Muscle of leg (tissue), 16 donors: ENCODE measurements at places on chromosomes 11 and 22. TPM values are rescaled to one million over a fixed set of nuclear protein-coding genes. Genes with fewer than 3 reads are reported as not detected.

GRCh38 chr22:39616051-39616450 lies 45.5 kb downstream of the CACNA1I start:
- no peak overlapping the region for H3K27ac ChIP-seq
- H3K27me3 ChIP-seq: peaks cover 16% of the 10 kb centered on the region
- DNase-seq: no peak
- H3K4me1 ChIP-seq: peaks cover 7% of the 10 kb centered on the region
- no peak overlapping the region for H3K4me3 ChIP-seq

DNA sequence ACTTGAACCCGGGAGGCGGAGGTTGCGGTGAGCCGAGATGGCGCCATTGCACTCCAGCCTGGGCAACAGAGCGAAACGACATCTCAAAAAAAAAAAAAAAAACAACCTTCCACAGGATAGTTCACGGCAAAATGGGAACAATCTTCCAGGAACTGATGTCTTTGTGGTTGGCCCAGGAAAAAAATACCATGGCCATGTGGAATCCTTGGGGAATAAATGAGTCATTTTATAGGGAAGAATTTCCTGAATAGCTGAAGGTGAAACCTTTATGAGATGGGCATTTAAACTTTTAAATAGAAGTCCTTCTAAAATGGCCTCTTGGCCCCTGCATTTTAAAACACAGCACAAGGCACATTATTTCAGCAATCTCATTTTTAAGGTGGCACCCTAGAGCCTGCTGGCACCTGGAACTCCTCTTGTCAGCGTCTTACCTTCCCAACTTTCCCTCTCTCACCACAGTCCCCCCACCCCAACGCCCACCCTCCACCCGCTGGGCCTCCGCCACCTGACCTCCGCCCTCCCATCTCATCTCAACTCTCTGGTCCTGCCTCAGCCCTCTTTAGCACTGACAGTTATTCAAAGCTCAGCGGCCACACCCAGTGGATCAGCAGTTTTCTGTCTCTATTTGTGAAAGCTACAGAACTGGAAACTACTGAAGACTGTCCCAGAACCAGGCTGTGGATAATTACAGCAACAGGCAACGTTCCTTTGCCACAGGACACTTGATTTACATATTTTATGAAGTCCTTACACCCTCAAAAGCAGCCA lies 43.1 kb downstream of the SCGB1A1 start:
- H3K36me3 ChIP-seq: no peaks in the 10 kb centered on the region
- H3K27me3 ChIP-seq: no peaks in the 10 kb centered on the region
- H3K4me3 ChIP-seq: no peak overlapping the region
- H3K4me1 ChIP-seq: no peaks in the 10 kb centered on the region

DNA sequence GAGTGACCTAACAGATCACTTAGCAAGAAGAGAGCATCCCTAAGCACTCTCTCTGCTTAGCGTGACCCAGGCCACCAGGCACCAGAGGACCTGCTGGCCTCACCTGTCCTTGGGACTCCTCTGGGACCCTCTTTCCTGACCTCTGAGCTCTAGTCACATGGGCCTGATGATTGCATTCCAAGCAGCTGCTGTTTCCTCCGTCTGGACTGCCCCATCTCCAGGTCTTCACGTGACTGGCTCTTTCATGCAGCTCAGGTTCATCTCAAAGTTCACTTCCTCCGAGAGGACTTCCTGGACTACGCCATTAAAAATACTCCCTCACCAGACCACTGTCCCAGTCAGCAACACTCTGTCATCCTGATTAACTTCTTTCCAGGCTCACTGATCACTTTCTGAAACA lies 2.9 kb downstream of the MMP20 start:
- no peak for DNase-seq
- H3K4me3 ChIP-seq: no peak overlapping the region
- H3K4me1 ChIP-seq: no peaks in the 10 kb centered on the region
- H3K27me3 ChIP-seq: no peaks in the 10 kb centered on the region
- H3K36me3 ChIP-seq: no peaks in the 10 kb centered on the region
- no peak overlapping the region for H3K27ac ChIP-seq

DNA sequence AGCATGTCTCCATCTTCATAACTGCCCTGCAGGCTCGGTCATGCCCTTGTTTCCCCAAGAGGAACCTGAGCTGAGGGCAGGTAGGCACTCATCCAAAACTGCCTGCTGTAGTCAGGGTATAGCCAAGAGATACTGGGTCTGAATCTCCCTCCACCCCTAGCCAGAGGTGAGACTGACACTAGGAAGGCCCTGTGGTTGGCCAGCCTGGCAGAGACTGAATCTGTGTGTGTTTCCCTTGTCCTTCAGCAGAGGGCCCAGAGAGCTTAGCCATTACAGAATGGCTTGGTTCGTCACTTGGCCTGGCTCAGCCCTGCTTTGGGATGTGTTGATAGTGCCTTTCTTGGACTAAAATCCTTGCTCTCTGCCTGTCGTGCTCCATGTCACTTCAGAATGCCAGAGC lies 79.3 kb upstream of the SUSD2 start:
- H3K36me3 ChIP-seq: peaks cover 48% of the 10 kb centered on the region
- H3K27ac ChIP-seq: no peak overlapping the region
- DNase-seq: no peak
- no peak overlapping the region for H3K4me3 ChIP-seq

Gene FAT3
- total RNA-seq: 6.2 TPM

Gene MMP8
- 0.13 TPM for total RNA-seq

DNA sequence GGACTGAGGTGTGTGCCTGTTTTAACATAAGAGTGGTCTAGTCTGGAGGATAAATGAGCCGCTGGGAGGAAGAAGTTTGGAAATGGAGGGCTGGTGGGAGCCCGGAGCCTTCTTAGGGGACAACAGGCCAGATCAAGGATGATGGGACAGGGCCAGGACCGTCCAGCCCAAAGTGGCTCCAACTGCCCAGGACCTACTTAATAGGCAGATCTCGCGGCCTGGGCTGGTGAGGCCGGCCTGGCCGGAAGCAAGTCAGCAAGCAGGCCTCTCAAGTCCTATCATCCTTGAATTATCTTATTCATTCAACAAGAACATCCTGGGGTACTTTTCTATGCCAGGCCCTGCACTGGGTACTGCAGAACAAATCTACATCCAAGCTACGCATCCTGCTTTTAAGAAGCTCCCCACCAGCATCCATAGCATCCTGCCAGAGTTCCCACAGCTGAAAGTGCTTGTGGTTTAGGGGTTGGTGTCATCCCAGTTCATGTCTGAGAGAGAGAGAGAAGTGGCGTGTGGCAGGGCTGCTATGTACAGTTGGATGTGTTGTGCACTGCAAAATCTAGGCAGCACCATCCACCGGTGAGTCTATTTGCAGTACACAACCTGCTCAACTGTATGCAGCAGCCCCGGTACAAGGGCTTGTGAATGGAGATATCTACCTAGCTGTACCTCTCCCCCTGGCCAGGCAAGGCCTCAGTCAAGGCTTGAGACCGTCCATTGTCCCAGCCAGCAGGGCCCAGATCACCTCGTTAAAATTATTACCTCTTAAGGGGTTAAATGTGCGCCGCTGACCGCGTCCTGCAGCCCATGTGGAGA lies 82.1 kb downstream of the FBLN1 start:
- H3K4me3 ChIP-seq: no peak overlapping the region
- no peak for DNase-seq
- H3K36me3 ChIP-seq: peaks cover 3% of the 10 kb centered on the region

DNA sequence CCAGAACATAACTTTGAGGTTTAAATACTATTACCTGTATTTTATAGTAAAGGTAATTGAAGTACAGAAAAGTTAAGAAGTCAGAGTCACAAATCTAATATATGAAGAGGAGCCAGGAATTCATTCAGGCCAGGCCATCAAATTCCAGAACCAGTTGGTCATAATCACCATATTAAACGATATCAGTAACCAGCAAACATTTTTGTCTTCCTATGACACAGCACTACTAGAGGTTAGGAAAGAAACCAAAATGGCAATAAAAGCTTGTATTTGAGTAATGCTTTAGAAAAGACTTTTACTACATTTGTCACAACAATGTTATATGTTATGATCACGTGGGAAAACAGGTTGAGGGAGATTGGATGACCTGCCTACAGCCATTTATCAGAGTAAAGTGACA lies 62.2 kb downstream of the DKK3 start:
- no peak overlapping the region for H3K27ac ChIP-seq
- H3K36me3 ChIP-seq: peaks cover 24% of the 10 kb centered on the region
- H3K27me3 ChIP-seq: no peaks in the 10 kb centered on the region
- no peak for DNase-seq
- H3K4me1 ChIP-seq: no peaks in the 10 kb centered on the region

- no peak overlapping the region for H3K4me3 ChIP-seq
- no peak for DNase-seq
- no peaks in the 10 kb centered on the region for H3K36me3 ChIP-seq
- H3K27ac ChIP-seq: no peak overlapping the region
- no peaks in the 10 kb centered on the region for H3K27me3 ChIP-seq
- peaks cover 2% of the 10 kb centered on the region for H3K4me1 ChIP-seq
Observed at GRCh38 chr11:71311928-71312510, 59.6 kb upstream of the SHANK2 start.

- no peaks in the 10 kb centered on the region for H3K27me3 ChIP-seq
- H3K27ac ChIP-seq: no peak overlapping the region
- H3K36me3 ChIP-seq: peaks cover 42% of the 10 kb centered on the region
- no peak overlapping the region for H3K4me3 ChIP-seq
- no peak for DNase-seq
Observed at GRCh38 chr11:69057236-69057635, 8.5 kb downstream of the TPCN2 start.

DNA sequence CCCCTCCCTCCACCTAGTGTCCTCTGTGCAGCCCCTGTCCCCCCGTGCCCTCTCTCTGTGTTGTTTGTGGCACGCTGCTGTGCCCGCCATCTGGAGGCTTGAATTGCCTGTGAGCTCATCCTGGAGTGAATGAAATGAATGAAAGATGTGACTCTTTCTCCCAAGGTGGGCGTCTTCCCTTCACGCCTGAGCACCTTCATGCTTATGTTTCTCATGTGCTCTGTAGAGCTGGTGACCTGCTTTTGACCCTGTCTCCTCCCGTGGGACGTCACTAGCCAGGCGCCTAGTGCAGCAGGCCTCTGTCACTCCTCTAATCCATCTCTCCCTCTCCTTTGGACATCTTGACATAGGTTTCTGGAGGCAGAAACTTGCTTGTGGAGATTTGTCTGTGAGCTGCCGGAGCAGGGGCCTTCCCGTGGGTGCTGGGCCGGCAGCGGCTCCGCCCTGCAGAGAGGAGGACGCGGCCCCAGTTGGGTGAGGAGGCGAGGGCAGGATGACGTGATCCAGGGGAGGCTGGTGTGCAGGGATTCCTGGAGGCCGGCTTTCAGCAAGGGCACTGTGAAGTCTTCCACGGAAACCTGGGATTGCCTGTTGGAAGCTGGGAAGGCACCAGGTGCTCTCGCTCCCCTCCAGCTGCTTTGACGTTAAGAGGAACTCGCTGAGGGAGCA lies 40.6 kb downstream of the MUC6 start:
- H3K4me1 ChIP-seq: no peaks in the 10 kb centered on the region
- H3K27ac ChIP-seq: no peak overlapping the region
- H3K36me3 ChIP-seq: peaks cover 59% of the 10 kb centered on the region
- H3K4me3 ChIP-seq: no peak overlapping the region
- DNase-seq: no peak
- H3K27me3 ChIP-seq: no peaks in the 10 kb centered on the region

DNA sequence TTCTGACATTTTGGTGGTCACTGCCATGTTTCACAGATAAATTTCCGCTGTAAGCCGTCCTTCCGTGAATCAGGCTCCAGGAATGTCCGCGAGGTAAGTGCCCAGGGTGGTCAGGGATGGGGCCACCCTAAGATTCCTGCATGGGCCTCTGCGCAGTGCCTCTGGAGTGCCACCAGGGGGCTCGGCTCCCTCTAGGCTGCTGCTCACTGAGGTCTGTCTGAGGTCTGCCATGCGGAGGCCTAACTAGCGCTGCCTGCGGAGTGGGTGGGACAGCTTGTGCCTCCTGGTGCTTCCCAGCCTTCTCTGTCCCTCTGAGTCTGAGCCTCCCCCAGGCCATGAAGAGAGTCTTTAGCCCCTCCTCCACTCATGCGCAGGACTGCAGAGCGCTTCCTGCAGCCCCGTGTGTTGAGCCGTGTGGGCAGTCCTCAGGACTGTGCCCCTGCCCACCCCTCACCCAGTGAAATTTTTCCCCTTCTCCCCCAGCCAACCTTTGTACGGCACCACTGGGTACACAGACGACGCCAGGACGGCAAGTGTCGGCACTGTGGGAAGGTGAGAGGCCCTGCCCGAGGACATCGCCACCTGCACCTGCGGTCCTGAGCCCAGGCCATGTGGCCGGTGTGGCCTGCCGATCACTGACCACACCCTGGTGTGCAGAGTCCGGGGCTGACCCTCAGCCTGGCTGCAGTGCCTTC lies 11.9 kb upstream of the MDK start:
- peaks cover 63% of the 10 kb centered on the region for H3K36me3 ChIP-seq
- DNase-seq: peak; percentile 65
- H3K4me3 ChIP-seq: no peak overlapping the region

GRCh38 chr11:11416917-11417316 lies 63.9 kb upstream of the CSNK2A3 start:
- peaks cover 27% of the 10 kb centered on the region for H3K4me1 ChIP-seq
- H3K27ac ChIP-seq: no peak overlapping the region
- H3K36me3 ChIP-seq: no peaks in the 10 kb centered on the region
- peaks cover 2% of the 10 kb centered on the region for H3K27me3 ChIP-seq
- H3K4me3 ChIP-seq: no peak overlapping the region
- no peak for DNase-seq

GRCh38 chr22:25804676-25805075 lies 62.7 kb downstream of the MYO18B start:
- H3K4me1 ChIP-seq: no peaks in the 10 kb centered on the region
- no peak for DNase-seq
- H3K27me3 ChIP-seq: no peaks in the 10 kb centered on the region
- no peak overlapping the region for H3K27ac ChIP-seq

DNA sequence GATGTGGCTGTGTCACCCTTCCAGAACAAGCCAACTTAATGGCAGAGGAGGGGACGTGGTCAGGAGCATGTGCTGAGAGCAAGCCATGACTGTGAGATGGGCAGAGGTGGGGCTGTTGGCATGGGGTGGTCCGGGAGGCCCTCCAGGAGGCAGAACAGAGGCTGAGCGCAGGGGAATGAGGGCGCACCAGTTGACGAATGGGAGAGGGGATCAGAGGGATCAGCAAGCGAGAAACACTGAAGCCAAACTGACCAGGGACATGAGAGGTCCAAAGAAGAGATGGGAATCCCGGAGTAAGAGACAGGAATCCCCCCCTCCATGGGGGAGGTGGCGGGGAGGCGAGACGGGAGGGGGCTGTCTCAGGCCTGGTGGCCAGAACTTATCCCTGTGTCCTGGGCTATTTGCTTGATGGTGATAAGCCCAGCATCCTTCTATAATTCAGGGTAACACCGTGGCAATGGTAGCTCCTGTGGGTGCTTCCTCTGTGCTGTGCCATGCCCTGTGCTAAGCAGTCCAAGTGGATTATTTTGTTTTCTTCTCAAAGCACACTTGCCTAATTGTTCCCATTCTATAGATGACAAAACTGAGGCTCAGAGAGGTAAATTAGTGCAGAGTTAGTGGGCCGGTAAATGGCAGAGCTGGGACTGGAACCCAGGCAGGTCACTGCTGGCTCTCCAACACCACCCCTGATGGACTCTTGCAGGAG lies 83.4 kb upstream of the SHISAL1 start:
- H3K4me1 ChIP-seq: peaks cover 22% of the 10 kb centered on the region
- H3K27me3 ChIP-seq: peaks cover 7% of the 10 kb centered on the region
- no peak overlapping the region for H3K4me3 ChIP-seq
- H3K27ac ChIP-seq: no peak overlapping the region
- DNase-seq: peak; percentile 0

GRCh38 chr11:59183771-59184170 lies 11.8 kb downstream of the DTX4 start:
- peak; percentile 62 for DNase-seq
- no peak overlapping the region for H3K27ac ChIP-seq
- no peak overlapping the region for H3K4me3 ChIP-seq
- peaks cover 48% of the 10 kb centered on the region for H3K4me1 ChIP-seq
- peaks cover 22% of the 10 kb centered on the region for H3K36me3 ChIP-seq

Gene TIGD3
- 0.22 TPM for total RNA-seq

- DNase-seq: peak; percentile 69
- no peaks in the 10 kb centered on the region for H3K27me3 ChIP-seq
- no peak overlapping the region for H3K4me3 ChIP-seq
- no peaks in the 10 kb centered on the region for H3K36me3 ChIP-seq
- H3K4me1 ChIP-seq: peaks cover 85% of the 10 kb centered on the region
Observed at GRCh38 chr11:73154178-73154577, 12.1 kb upstream of the FCHSD2 start.
